ENCODE measurements at places on chromosomes 16 and 17.
A peak's percentile ranks its signal among the peaks of the same experiment; 100 is the strongest.

DNA sequence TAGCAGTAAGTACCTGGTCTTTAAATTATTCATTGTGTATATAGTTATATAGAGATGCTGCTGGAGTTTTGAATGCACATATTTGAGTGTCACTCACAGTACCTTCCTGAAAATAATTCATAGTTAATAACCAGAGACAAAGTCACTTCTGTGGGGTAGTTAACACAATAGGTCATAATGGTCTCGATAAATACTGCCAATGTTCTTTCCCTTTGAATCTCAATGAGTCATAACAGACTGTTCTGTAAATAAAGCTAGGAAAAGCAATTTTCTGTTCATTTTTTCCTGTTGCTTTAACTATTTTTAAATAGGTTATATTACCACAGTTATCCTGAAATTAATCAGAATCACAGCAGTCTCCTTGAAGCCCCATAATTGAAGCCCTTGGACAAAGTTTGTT lies 87.2 kb downstream of the MAP2K4 start:
- no peak for DNase-seq

DNA sequence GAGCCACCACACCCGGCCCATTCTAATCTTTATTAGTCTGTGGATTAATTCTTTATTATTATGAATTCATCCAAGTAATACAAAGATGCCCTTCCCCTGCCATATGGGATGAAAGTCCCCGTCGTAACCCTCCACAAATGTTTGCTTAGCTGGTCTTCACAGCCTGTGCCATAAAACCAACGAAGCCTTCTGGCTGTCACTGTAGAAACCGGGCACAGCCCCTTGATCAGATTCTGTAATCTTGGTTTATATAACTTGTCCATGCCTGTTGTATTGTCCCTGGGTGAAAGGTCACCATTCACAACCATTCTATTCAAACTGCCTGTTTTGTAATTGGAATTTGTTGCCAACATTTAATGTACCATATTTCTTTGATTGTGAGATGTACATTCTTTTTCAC lies 66.5 kb downstream of the ATP2C2 start:
- no peak for DNase-seq

DNA sequence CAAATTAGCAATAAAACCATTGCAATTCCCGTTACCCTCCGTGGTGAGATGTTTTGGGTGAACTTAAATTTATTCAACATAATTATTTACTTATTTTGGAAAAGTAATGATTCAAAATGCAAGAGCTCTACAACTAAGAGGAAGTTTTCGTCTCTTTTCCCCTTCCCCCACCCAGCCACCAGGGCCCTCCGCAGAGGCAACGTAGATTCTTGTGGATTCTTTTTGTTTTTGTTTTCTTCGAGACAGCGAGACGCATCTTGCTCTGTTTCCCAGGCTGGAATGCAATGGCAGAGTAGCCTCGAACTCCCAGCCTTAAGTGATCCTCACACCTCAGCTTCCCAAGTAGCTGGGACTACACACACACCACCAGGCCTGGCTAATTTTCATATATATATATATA lies 19.2 kb downstream of the CCDC40 start:
- no peak for DNase-seq

GRCh38 chr16:89602273-89602951 lies 11.0 kb upstream of the DPEP1 start:
- DNase-seq, result peak; percentile 51

DNA sequence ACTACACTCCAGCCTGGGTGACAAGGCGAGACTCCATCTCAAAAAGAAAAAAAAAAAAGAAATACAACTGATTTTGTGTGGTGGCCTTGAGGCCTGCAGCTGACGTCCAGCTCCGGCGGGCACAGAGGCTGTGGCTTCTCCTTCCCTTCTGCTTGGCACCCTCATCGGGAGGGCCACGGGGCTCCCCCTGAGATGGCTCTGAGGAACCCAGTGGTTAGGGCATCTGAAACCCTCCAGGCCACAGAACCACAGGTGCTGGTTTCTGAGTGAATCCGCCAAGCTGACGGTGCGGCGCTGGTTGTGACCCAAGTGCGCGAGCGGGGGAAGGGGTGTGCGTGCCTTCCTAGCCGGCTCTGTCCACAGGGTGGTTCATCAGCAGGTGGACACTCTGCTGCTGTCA lies 63.4 kb downstream of the LMF1 start:
- DNase-seq, result no peak

DNA sequence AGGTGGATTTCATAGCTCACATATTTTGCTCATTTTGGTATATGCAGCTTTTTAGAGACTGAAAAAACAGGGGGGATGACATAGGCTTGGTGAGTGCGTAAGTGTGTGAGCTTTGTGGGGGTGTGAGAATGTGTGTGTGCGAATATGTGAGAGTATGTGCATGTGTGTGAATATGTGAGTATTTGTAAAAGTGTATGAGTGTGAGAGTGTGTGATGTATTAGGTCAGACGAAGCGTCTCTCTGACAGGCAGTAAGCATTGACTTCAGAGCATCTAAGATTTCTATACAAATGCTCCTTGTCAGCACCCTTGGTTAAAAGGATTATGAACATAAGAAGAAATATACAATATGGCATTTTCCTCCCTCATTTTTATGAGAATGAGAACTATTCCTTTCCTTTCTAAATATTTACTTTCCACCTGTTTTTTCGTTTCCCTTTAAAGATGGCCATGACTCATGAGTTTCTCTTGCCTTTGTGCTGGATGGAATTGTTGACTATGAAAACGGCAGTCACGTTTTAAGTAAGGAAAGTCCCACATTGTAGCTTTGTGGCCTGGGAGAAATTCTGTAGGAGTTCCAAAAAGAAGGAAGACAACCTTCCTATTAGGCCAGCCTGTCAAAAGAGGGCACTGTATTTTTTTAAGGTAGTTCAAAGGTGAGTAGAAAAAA lies 276.4 kb downstream of the FOXL1 start:
- no peak for DNase-seq

DNA sequence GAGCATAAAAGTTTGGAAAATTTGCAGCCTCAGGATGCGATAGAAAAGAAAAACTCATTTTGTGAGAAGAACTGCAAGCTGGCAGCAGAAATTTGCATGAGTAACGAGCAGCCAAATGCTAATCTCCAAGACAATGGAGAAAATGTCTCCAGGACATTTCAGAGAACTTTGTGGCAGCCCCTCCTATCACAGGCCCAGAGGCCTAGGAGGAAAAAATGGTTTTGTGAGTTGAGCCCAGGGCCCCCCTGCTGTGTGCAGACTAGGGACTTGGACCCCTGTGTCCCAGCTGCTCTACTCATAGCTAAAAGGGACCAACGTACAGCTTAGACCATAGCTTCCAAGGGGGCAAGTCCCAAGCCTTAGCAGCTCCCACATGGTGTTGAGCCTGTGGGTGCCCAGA lies 34.3 kb downstream of the APPBP2 start:
- no peak for DNase-seq

- DNase-seq, result no peak
Observed at GRCh38 chr17:7406235-7406825, 1.3 kb upstream of the NLGN2 start.

GRCh38 chr17:1073241-1073962 lies 76.5 kb downstream of the TIMM22 start:
- DNase-seq, result no peak

DNA sequence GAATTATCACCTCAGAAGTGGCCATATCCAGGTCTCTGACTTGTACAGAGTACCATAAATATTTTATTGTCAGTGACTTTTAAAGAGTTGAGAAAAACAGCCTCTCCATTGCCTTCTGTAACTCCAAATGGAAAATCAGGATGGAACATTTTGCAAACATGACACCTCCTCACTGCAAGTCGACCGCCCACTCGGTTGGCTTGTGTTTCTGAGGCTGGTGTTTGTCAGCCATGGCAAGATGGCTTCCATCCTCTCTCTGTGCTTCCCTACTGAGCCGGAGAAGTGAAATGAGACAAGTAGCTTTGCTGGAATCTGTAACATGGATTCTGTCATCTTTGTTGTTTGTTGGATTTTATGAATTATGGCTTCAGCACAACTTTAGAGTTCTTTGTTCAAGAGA lies 172.8 kb downstream of the RBFOX1 start:
- no peak for DNase-seq

GRCh38 chr17:42904110-42904469 lies 3.5 kb downstream of the G6PC1 start:
- no peak for DNase-seq

Measured in activated T-cell treated with anti-CD3 and anti-CD28 coated beads for 24 hours (primary cell).